ENCODE measurements at places on chromosomes 3 and 15.

DNA sequence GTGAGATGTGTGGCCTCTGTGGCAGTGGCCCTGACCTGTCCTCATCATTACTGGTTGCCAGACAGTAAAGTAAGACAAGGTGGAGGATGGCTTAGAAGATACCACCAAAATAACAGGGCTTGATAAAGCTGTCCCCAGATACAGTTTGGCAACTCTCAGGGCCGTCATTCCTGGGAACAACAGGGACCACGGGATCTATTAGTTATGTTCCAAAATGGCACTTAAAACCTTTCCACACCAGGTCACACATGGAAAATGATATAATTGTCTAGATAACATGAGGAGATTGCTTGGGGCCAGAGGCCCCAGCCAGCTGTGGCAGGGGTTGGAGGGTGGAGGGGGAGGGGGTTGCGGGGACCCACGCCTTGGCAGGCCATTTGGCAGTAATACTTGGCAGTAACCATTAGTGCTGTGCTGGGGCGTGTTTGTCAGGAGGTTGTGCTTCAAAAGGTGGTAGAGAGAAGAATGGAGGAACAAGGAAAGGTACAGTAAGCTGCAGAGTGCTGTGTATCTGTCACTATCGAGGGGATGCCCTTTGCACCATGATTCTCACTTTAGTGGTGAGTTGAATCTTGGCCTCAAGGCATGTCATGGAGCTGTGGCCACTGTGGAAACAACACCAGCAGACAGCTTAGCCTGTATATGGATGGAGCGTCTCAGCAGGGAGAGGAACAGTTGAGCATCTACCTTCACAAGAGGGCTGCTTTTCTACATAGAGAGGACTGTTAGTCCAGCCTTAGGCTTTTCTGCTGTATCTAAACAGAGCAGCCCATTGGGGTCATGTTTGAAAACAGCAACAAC, 14.0 kb downstream of the PLCL2 start:
- DNase-seq, result no peak

- DNase-seq, result no peak
These were observed 38.7 kb upstream of the MAN2C1 start for GRCh38 chr15:75407083-75407482.

GRCh38 chr3:63192248-63192647, 85.9 kb upstream of the SYNPR start:
- DNase-seq, result peak; percentile 9

GRCh38 chr15:95127356-95127755, 896.0 kb downstream of the MCTP2 start:
- DNase-seq, result no peak

DNA sequence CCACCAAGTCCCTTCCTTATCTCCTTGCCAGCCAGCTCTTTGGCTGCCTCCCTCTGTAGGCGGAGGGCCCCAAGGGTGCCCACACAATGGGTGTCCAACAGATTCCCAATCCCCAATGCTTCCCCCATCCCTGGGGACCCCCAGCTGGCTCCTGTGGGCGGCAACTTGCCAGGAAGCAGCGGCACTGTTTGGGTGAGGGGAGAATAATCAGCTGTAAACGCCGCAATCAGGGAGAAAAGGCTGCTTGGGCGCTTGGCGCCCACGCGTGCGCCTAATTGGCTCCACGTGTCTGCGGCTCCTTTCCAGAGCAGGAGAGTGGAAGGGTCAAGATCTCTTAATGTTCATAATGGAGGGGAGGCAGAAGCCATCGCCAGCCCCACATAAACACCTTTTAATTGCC, 67.9 kb upstream of the TMEM115 start:
- DNase-seq, result no peak
